Activated CD8-positive, alpha-beta T cell treated with anti-CD3 and anti-CD28 coated beads, Interleukin-2, amount 10 ng/mL, durations not matched to agents 7 days and 5 days (primary cell): ENCODE measurements at places on chromosomes 6 and 20.

- no peak for DNase-seq
Observed at GRCh38 chr6:11615214-11615602, 77.7 kb downstream of the TMEM170B start.

- no peak for DNase-seq
Observed at GRCh38 chr6:40874495-40874894, 164.5 kb downstream of the UNC5CL start.

DNA sequence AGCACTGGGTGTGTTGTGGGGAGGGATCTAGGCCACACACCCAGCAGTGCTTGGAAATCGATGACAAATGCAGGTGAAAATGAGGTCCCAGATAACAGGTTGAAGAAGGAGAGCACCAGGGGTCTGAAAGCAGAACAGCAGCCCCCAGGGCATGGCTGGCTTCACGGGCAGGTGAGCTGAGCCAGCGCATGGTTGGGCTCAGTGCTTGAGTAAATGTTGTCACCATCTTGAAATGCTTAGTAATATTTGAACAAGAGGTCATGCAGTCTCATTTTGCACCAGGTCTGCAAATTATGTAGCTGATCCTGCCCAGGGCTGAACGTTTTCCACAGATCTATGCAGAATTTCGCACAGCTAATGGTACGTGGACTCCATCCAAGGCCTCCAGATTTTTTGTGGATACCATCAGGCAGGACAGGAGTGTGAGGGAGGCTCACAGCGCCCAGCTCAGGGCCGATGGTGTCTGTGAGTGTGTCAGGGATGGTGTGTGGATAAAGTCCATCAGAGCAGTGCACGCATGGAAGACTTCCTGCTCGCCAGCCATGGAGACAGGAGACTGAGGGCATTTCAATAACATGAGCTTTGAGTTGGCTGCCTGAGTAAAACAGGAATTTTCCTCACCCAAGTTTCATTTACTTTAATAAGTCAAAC, 53.1 kb upstream of the SNX9 start:
- DNase-seq = no peak

DNA sequence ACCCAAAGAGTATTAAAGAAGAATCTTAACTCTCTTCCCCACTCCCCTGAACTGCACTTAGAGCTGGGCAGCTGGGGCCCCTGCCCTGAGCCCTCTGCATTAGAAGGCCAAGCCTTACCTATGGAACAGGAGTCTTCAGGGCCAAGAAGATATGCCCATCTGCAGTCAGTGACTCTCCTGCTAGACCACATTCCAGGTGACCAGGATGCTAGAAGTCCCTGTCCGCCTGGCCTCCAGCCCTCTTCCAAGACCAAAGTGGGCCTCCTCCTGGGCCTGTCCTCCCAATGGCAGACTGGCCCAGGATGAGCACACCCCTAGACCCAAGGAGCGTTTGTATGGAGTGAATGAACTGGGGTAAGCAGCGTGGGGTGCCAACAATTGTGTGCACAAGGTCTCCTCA, 259.1 kb downstream of the LY86 start:
- no peak for DNase-seq

DNA sequence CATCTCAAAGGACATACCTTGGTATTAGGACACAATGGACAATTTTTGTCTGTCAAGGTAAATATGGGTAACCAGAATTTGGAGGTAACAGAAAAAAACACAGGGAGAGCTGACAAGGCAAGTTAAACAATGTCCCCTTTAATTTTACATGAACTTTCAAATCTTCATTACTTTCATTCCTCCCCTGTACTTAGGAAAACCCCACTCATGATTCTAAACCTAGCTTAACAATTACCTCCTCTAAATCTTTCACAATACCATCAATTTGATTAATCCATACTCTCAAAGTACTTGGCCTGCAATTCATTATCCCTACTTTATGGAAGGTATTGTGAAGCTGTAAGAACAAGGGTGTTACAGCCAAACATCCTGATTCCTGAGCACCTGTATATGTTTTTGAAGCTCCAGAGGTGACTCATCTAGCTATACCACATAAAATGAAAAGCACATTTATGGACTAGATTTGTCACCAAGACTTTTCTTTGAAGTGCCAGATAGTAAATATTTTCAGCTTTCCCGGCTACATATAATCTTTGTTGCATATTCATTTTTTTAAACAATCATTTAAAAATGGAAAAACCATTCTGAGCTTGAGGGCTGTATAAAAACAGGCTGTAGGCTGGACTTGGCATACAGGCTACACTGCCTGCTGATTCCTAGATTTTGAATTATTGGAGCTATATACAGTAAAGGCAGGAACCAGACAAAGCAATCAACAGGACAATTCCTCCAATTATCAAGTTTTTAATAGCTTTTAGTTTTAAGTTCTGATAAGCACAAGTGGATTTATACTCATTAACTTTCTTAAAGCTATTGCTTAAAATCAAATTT, 22.9 kb downstream of the DEK start:
- no peak for DNase-seq
